ENCODE measurements at places on chromosomes 7 and 10.

DNA sequence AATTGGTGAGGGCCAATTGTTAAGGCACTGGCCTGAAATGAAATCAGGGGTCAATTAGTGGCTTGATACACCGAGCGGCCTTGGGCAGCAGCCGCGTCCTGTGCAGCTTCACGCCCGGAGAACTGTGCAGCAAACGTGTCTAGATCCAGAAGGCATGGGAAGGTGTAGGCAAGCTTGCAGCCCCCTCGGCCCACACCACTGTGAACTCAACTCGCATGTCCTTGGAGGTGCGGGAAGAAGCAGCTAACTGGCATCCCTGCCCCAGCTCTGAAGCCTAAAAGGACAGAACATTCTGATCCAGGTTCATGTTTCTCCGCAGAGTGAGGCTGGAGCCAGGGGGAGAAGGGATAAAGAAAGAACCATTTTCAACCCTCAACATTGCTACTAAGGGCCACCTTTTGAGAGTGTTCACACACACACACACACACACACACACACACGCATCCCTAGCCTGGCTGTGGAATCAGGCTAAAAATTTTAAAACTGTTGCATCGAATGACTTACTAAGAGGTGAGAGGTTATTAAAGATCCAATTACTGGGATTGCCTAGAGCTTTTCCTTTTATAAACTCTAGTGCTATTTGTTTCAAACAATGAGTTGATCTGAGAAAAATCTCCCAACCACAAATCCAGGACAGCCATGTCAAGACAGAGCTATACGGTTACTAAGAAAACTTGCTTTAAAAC is 104.0 kb downstream of the PARP12 start:
- no peak for DNase-seq

- DNase-seq, result no peak
Observed at GRCh38 chr7:131501930-131502685, 54.3 kb downstream of the PODXL start.

DNA sequence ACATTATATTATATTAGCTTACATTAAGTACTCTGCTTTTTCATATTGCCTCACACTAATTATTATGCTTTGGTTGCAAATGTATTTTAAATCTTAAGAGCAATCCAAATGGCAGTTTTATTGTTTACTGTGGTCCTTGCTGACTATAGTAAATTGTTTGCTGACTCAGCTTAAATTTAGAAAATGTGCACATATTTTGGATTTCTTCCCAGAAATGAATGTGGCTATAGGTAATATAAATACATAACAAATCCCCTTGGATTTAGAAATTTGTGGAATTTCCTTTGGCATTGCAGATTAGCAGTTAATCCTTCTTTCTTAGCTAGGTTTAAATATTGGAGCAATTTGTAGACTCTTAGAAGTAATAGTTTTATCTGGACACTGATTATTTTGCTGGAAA is 565.8 kb downstream of the NRG3 start:
- DNase-seq, result no peak

DNA sequence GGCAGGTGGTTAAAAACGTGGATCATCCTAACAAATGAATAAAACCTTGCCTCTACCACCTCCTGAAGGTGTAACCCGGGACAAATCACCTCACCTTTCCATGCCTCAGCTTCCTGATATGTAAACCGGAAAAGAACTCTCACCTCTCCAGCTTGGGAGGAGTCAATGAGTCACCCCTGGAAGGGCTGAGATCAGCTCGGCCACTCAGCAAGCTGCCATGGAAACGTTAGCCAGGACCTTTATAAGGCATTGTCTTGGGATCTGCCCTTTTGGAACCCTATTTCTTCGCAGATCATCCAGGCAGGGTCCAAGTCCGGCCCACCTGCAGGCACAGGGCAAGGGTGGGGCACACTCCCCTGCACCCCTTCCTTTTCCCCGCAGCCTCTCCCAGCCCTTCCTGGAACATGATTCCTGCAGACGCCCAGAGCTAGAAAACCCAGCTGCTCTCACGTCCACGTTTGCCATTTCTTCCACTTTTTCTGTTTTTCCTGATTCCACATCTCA is 81.6 kb upstream of the PFKP start:
- peak; percentile 55 for DNase-seq

GRCh38 chr7:129792721-129793120 is 160.0 kb downstream of the UBE2H start:
- DNase-seq, result no peak

DNA sequence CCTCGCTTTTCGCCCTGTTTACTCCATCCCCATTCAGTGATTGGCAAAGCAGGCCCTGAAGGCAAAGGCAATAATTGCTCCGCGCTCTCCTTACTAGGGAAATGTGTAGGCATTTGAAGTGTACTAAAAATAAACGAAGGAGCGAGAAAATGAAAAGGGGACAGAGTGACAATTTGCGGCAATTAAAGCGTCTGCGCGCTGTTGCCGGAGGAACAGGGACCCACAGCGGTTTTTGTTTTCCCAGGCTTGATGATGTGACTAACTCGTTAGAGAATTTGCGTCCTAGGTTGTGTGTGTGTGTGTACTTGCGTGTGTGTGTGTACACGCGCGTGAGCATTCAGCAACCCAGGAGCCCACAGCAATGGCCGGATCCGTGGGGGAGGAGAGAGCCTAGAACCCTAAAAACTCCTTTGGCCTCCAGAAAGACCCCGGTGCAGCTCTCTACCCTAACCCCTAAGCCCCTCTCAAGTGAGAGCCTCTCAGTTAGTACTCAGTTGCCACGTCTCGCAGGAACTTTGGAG is 7.8 kb upstream of the DLX6 start:
- no peak for DNase-seq

DNA sequence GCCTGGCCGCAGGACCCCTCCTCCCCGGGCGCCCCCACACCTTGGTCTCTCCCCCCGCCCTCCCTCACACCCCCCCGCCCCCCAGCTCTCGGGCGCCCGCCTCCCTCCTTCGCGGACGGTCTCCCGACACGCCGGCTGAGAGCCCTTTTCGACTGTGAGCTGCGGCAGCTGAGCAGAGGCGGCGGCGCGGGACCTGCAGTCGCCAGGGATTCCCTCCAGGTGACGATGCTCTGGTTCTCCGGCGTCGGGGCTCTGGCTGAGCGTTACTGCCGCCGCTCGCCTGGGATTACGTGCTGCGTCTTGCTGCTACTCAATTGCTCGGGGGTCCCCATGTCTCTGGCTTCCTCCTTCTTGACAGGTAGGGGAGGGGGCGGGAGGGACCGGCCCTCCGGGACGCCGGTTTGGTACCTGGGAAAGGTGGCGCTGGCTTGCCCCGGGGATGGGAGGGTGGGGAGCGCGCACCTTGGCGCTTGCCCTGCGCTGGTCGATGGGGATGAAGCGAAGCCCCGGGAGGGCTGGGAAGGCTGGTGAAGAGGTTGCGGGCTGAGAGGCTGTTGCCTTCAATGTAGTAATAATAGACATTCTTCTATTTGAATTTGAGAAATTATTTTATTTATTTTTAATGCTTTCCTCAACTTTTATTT is at the start of gene BMPER:
Gene BMPER (plus strand): TSS at position 151 of the 644 bp plus-strand sequence. CDS start 75 bp downstream, at position 226.
- peak; percentile 42 for DNase-seq

DNA sequence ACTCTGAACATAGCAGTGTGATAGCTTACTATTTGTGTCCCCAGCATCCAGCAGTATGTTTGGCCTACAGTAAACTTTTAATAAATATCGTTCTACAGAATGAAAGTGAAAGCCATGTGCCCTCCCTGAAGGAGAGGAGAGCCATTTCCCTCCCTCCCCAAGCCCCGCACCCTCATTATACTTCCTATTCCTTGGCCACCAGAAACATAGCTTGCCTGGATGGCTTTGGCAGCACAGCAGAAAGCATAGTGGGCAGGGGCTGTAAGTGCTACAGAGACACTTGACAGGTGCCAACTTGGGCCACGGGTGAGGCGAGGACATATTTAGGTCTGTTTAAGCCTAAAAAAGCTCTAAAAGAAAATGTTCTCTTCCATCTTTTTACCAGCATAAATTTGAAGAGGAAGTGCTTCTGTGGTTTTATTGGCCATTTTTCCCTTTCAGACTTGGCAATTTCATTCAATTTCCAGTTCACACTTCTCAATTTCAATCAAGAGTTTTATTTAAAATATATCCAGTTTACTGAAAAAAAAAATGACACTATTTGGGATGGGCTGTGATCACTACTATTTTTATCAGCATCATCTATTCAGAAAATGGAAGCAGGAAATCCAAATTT is 12.7 kb downstream of the HHEX start:
- no peak for DNase-seq

GRCh38 chr10:112807013-112807412 is 143.0 kb upstream of the TCF7L2 start:
- DNase-seq, result no peak

DNA sequence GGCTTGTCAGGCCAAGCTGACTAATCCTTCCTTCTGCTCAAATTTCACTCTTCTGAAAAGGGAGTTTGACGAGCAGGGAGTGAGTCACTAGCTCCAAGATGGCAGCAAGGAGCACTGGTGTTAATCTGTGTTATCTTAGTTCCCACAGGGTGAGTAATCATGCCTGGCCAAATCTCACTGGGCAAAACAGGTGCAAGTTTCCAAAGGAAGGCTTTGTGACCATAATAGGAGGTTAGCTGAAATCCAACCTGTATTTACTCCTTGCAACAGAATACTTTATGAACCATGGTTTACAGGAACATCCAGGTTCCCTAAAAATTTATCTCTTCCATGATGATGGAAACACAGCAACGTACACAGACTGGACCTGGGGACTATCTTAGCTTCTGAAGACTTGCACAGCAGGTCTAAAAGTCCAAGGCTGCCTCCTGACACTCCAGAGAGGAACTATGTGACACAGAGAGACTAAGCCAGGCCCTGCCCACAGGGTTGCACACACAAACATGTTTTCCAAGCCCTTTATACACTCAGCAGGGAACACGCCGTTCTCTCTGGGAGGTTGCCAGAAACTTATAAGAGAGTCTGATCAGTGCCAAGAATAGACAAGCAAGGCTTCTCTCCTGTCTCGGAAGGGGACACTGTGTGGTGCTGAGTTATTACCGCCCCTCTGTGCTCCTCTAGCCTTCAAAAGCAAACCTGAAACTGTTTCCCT is 46.3 kb downstream of the PDK4 start:
- peak; percentile 98 for DNase-seq

GRCh38 chr7:25002786-25003185 is 22.8 kb upstream of the OSBPL3 start:
- no peak for DNase-seq

- DNase-seq, result no peak
Observed at GRCh38 chr7:122663733-122664132, 35.2 kb downstream of the RNF133 start.

- no peak for DNase-seq
Observed at GRCh38 chr10:8193546-8193945, 139.1 kb downstream of the GATA3 start.

DNA sequence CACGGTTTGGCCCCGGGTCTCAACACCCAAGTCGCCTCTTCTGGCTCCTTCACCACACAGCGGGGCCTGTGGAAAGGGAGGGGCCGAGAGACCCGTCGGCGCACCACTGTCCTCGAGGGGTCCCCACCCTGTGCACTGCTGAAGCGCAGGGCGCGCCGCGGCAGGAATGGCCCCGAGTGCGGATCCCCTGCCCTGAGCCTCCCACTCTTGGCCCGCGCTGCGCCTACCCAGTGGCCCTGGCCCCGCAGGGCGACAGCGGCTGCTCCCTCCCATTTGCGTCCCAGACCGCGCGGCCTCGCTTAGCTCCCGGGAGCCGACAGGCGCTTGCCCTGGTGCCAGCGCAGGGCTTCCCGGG is 2.1 kb upstream of the SFMBT2 start:
- no peak for DNase-seq

DNA sequence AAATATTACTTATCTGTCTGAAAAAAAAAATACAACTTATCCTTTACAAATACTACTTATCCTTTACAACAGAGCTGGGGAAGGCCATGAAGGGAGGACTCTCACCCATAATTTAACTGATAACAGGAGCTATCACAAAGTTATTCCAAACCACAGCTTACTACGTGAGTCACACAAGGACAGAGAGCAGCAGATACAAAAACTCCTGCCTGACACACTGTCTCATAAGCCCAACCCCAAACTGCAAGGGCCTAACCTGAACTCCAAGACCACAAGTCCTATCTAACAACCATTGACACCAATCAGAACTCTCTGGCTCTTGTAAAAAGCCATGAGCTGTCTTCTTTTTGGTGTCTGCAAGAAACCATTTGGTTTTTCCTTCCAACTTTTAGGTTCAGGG is 28.5 kb upstream of the CXCL12 start:
- no peak for DNase-seq

GRCh38 chr10:22667093-22667480 is 47.3 kb downstream of the PIP4K2A start:
- DNase-seq, result no peak

DNA sequence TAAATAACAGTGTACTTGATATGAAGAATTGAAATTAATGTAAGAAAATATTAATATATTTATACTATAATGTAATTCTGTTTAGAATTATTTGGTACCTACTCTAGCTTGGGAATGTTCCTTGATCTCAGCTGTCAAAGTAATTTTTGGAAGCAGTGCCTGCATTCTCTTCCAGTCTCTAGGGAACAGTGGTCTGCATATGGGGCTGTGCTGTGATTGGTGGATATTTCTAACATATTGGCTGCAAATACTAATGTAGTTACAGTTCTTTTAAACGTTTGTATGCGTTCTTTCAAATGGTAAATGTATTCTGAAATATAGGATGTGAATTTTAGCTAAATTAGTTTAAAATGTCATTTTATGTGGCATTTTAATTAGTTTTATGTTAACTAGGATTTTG is 87.2 kb downstream of the PHF14 start:
- no peak for DNase-seq

GRCh38 chr7:135463908-135464307 is 46.0 kb downstream of the CNOT4 start:
- no peak for DNase-seq

DNA sequence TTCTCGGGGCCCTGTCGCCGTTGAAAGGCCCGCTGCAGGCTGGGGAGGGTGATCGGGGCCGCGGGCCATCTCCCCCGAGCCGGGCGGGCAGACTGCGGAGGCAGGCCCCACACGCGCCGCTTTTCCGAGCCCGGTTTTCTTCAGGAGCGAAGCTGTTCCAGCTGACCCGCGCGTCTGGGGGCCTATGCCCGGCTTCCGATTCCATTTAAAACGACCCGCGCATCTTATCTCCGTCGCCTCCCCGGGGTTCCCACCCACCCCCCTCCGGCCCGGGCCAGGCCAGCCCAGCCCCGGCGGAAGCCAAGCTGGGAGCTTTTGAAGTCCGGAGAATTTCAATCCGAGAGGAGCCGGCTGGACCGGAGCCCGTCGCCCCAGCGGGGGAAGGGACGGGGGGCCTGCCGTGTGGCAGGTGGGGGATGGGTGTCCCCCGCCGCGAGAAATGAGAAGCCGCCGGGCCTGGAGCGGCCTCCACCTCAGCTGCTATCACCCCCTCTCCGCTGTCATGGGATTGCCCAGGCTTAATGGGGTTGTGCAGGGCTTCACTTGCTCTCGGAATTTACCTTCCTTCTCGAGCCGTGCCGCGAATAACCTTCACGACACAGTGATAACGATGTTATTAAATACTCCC is 3.1 kb upstream of the EVX1 start:
- DNase-seq, result no peak
